ENCODE measurements at places on chromosomes 1 and 21.

- DNase-seq: no peak
Measured at GRCh38 chr1:161510477-161510876, 5.2 kb downstream of the FCGR2A start.

GRCh38 chr1:119859647-119860046 lies 36.7 kb downstream of the ADAM30 start:
- DNase-seq: no peak

GRCh38 chr1:210339500-210339899 lies 10.8 kb downstream of the HHAT start:
- no peak for DNase-seq

- DNase-seq: no peak
Measured at GRCh38 chr1:11158720-11159321, 30.3 kb upstream of the ANGPTL7 start.

GRCh38 chr1:59414406-59415133 lies 117.7 kb downstream of the FGGY start:
- no peak for DNase-seq

- DNase-seq: no peak
Measured at GRCh38 chr1:184945678-184946412, 28.5 kb downstream of the NIBAN1 start.

- DNase-seq: no peak
Measured at GRCh38 chr1:226717256-226717909, 21.7 kb downstream of the ITPKB start.

DNA sequence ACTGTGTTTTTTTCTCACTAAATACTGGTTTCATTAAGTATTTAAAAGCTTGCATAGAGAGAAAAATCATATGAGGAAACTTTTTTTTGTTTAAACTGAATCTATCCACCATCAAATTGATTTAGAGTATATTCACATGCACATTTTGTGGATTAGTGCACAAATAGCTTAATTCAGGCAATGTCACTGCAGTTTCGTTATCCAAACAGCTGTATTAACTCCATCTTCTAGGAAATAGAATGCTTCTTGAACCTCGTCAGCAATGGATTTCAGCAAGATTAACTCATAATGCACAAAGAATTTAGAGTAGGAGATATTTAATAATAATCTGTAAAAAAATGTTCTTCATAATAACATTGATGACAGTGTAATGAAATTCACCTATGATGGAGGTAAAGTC lies 37.5 kb downstream of the NEXN start:
- DNase-seq: no peak

DNA sequence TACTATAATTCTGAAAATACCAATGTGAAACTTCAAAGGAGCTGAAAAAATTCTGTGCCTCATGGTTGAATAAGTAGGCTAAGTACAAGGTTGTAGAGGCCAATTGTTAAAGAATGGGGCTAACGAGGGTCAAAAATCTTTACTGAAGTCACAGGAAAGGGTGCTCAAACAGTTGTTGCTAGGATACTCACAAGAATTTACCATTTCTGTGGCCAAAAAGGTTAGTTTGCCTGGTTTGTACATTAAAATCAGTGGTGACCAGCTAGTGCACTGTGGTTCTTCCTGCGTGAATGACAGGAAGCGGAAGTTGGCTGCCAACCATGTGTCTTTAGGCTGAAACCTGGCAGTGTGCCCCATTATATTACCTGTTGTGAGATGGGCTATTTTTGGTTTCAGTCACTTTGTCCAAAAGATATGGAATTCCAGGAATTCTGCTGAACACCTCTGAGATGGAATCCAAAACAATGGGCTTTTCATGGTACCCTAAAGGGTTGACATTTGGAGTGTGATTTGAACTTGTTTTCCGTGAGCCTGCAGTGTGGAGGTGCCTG lies 13.5 kb downstream of the MAP3K21 start:
- no peak for DNase-seq

DNA sequence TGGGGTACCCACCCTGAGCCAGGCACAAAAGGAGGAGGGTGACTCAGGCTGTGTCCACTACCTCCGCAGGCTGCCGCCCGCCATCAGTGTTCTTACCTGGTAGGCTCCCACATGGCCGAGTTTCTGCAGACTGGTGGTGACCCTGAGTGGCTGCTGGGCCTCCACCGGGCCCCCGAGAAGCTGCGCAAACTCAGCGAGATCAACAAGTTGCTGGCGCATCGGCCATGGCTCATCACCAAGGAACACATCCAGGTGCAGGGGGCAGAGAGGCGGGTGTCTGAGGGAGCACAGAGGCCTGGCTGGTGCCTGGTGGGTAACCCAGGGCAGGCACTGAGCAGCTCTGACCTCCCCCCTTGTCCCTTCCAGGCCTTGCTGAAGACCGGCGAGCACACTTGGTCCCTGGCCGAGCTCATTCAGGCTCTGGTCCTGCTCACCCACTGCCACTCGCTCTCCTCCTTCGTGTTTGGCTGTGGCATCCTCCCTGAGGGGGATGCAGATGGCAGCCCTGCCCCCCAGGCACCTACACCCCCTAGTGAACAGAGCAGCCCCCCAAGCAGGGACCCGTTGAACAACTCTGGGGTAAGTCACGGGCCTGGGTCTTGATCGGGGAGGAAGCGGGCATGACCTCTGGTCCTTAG lies 13.0 kb downstream of the SESN2 start:
- DNase-seq: no peak

DNA sequence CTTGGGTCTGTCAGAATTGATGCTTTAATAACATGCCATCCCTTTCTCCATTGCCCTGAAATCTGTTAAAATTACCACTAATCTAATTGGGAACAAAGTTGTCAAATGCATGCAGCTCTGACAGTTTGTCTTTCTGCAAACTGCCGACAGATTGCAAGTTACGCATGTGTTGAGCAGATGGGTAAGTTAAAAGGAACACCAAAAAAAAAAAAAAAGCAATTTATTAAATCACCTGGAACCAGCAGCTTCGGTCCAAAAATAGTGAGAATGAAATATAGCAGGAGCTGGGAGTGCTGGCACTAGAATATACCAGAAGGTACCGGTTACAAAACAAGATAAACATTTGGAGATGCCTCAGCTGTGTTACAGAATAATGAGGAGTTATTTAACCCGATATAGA lies 149.6 kb upstream of the C1orf87 start:
- no peak for DNase-seq

DNA sequence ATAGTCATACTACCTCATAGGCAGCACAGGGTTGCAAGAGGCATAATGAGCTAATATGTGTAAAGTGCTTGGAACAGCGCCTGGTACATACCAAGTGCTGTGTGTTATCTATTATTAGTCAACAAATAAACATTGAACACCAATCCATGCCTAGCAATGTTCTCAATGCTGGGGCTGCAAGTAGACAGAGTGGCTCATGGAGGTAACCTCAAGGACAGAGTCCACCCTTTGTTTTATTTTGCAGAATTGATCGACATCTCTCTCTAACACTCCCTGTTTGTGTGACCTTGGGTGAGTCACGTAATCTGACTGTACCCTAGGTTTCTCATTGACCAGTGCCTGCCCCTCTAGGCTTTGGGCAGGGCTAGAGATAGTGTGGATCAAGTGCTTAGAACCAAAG lies 164.0 kb upstream of the KLHDC7A start:
- DNase-seq: no peak

- no peak for DNase-seq
Measured at GRCh38 chr1:8858888-8859706, 19.4 kb downstream of the ENO1 start.

GRCh38 chr1:220019071-220019470 lies 27.2 kb downstream of the EPRS1 start:
- DNase-seq: no peak

GRCh38 chr1:189596197-189596596 lies 881.5 kb downstream of the BRINP3 start:
- no peak for DNase-seq

DNA sequence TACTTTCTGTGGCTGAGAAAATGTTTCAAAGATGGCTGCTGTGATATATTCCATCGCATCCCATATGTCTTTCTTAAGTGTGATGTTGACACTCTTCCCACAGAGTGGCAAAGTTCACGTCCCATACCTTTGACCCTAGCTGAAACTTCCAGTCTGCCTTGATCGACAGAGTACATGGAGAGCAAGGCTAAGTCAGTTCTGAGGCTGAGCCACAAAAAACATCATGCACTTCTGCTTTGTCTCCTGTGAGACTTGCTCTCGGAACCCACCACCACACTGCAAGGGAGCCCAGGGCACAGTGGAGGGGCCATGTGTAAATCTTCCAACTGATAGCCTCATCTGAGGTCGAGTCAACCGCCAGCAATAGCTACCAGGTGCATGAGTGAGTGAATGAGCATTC lies 431.9 kb upstream of the RUNX1 start:
- DNase-seq: no peak

DNA sequence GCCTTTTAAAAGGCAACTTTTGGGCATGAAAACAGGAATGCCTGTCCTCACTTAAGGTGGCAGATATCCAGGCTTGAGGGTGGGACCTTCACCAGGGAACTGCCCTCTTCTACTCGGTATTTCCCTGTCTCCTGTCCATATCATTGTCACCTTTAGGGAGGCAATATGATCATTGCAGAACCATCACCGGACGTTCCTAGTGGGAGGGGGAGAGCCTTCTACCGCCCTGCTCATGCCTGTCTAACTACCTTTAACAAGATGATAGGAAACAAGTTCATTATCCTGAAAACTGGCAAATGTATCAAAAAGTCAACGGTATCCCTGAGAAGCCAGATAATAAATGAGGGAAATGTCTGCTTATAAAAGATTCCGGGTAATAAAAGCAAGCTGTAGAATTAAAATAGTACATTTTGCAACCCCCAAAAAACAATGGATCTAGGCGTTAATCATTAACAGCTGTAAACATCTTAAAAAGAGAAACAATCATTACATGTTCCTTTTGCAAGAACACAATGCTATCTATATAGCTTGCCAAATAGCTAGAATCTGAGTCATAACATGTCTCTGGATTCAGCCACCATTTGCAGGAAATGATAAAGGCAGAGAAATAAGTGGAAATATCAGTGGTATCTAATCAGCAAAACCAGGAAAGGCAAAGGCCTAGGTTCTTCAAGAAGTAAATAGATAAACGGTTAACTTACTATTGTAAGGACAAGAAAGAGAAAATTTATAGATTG lies 852.9 kb upstream of the ADGRL4 start:
- no peak for DNase-seq

DNA sequence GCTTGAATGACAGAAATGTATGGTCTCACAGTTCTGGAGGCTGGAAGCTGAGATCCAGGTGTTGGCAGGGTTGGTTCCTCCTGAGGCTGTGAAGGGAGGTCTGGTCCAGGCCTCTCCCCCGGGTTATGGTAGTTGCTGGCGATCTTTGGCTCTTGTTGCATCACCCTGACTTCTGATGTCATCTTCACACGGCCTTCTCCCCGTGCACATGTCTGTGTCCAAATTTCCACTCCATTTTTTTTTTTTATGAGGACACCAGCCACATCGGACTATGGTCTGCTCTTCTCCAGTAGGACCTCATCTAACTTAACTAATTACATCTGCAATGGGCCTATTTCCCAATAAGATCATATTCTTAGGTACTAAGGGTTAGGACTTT lies 232.2 kb downstream of the KCNJ6 start:
- no peak for DNase-seq

DNA sequence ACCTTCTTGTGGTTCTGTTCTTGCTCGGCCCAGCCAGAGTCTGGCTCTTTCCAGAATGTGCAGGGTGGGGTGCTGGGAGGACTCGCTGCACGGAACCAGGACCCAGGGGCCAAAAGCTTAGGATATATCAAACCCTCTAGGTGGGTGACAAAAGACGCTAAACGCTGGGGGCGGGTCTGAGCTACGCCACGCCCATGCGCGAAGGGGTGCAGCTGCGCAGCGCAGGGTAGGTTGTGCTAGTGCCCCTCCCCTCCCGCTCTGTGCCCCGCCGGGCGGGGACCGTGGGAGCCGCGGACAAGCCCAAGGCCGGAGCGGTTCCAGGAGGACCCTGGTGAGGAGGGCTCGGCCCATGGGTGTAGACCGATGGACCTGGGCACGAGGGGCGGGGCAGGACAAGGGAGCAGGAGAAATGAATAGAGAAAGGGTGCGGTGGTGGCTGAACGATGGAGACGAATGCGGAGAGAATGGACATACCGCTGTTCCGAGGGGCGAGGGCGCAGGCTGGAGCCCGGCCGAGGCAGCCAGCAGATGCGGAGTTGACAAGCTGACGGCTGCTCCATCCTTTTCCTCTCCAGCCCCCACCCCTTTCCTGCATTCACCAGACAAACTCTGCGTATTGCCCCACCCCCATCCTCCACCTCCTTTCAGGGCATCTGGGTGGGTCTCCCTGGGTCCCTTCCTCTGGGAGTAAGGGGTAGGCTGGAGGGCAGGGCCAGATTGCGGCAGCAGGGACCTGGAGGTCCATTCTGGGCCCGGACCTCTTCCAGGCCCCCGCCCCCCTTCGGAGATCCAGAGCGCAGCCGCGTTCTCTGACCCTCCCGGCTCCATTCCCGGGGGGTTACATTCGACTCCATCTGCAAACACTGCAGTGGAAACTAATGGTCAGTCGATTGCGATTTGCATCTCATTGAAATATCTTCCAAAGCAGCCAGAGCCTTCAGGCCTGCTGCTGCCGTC lies at the start of gene RUSC1:
Gene RUSC1 (plus strand): TSS at position 234 of the 957 bp plus-strand sequence. CDS start 880 bp downstream, outside the sequence.
- peak; percentile 92 for DNase-seq

Data from mesenteric fat pad (tissue), 1 donor.